ENCODE measurements at places on chromosomes 13 and 19.
A peak's percentile ranks its signal among the peaks of the same experiment; 100 is the strongest.

- peak; percentile 53 for DNase-seq
Measured at GRCh38 chr19:14406645-14407401, 12.3 kb downstream of the DDX39A start.

GRCh38 chr19:58578012-58578925 is 5.1 kb upstream of the MZF1 start:
- DNase-seq, result no peak

GRCh38 chr13:71798707-71799106 is 68.3 kb downstream of the DACH1 start:
- no peak for DNase-seq

GRCh38 chr13:84446972-84447639 is 564.8 kb upstream of the SLITRK1 start:
- no peak for DNase-seq

DNA sequence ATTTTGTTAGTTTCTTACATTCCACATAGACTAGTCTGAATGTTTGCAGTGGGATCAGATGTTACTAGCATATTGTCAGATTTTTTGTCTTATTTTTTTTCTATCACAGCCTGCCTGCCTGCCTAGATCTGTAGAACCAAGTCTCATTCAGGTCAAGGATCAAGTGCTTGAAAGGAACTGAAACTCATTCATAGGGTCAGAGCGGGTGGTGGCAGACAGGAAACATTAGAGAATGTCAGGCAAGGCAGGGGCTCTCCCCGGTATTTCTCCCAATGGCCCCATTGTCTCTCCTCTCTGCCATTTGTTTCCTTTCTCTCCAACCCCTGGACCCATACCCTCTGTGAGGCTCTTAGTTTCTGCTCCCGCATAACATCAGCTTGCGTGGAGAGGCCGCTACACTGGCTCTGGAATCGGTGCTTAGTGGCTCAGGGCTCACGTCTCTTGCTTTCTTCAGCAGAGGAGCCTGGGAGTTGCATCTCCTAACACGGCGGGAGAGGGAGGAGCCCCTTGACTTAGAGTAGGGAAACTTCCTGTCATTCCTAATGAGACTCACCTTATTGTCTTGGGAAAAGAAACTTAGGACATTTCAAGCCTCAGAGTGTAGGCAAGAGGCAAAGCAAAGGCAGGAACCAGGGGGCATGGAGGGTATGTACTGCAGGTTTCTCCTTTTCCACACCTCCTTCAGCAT is 35.6 kb upstream of the SPATA13 start:
- no peak for DNase-seq

DNA sequence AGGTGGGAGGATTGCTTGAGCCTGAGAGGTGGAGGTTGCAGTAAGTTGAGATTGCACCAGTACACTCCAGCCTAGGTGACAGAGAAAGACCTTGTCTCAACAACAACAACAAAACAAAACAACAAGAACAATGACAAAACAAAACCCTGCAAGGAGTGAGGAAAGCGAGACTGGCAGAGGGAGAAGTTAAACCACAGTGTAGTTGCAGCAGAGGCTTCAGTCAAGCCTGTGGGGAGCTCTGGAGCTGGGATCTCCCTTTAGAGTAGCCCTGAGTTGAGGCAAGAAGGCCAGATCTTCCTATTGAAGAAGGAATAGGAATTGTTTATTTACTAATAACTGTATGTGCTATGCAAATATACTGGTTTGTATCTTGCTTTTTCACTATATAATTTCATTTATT is 25.3 kb upstream of the RNASEH2B start:
- no peak for DNase-seq

GRCh38 chr19:58229255-58229639 is 533 bp downstream of the ZNF544 start:
- no peak for DNase-seq

DNA sequence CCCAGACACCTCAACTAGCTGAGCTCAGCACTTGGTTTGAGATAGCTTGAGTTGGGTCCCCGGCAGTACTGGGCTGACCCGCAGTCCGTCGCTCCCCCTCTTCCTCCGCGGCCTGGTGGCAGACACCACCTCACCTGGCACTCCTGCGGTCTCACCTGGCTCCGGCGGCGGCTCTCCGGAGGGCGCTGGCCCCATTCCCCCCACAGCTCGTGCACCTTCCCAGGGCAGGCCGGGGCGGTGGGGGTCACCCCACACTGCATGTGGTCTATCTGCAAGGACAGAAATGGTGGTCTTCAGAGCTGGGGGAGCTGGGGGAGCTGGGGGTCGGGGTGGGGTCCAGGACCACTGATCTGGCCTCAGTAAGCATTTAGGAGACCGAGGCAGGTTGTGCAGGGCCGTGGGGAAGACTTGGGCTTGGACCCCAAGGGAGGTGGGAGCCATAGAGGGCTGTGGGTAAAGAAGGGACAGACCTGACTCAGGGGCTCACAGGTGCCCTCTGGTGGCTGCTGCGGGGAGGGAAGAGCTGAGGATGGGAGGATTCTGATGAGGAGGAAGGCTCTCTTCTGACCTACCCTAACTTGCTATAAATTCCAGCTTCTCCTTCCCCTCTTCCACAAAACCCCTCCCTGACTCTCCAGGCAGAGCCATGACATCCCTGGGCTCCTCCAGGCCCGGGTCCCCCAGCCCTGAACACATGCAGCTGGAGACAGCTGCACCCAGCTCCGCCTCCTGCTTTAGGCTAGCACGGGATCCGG is 6.7 kb upstream of the PLIN4 start:
- DNase-seq, result peak; percentile 56

- no peak for DNase-seq
Measured at GRCh38 chr13:39051157-39051556, 12.9 kb downstream of the NHLRC3 start.

GRCh38 chr13:29936956-29937355 is 86.5 kb upstream of the UBL3 start:
- DNase-seq, result no peak

DNA sequence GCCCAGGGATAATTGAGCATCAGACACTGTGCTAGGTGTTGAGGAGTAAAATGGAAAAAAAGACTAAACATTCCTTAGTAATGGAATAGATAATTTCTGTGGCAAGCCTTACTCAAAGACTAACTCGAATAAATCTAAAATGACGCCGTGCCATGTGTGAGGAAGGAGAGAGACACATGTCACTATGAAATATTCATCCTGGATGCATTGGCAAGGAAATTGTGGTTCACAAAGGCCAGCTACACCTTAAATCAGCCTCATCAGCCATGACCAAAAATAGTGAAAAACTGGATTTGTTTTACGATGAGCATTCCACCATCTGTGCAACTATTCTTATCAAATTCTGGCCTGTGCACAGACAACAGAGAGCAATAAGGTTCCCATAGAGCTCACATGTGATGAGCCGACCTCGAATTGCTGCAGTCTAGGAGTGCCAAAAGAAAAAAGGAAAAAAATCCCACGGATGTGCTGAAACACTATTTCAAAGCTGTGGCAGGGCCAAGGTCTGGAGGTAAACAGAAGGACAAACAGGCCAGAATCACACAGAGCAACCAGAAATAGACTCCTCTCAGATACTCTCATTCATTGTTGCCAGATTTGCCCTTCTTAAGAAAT is 505.7 kb downstream of the EFNB2 start:
- DNase-seq, result no peak

GRCh38 chr19:55344444-55344843 is 4.8 kb downstream of the KMT5C start:
- DNase-seq, result no peak

GRCh38 chr13:85601526-85601925 is 197.7 kb downstream of the SLITRK6 start:
- DNase-seq, result no peak

DNA sequence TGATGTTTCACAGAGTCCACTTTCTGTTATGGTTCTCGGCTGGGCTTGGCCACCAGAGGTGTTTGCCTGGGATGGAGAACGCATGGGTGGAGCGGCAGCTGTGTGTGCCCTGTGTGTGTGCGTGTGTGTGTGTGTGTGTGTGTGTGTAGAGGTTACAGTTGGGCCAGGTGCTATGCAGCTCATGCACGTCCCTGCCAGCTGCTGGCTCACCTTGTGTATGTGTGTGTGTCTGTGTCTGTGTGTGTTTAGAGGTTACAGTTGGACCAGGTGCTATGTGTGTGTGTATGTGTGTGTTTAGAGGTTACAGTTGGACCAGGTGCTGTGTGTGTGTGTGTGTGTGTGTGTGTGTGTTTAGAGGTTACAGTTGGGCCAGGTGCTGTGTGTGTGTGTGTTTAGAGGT is 33.0 kb upstream of the PEG3 start:
- DNase-seq, result no peak

DNA sequence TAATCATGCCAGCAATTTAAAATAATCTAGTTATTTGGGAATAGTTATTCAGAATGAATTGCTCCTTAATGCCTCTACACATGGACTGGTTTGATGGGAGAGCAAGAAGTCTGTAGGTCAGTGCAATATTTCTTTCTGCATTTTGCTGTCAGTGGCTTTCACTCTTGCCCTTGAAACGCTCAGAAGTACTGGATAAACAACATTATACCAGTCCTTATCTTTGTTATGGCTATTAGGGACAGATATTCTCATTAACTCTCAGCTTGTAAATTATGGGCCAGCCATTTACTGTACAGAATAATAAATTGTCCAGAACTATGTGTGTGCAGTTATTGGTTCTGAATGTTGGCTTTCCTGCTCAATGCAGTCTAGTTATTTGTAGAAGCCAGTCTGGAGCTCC is 224.4 kb downstream of the OXGR1 start:
- no peak for DNase-seq

GRCh38 chr19:49881672-49882394 is 4.3 kb downstream of the TBC1D17 start:
- DNase-seq, result no peak

DNA sequence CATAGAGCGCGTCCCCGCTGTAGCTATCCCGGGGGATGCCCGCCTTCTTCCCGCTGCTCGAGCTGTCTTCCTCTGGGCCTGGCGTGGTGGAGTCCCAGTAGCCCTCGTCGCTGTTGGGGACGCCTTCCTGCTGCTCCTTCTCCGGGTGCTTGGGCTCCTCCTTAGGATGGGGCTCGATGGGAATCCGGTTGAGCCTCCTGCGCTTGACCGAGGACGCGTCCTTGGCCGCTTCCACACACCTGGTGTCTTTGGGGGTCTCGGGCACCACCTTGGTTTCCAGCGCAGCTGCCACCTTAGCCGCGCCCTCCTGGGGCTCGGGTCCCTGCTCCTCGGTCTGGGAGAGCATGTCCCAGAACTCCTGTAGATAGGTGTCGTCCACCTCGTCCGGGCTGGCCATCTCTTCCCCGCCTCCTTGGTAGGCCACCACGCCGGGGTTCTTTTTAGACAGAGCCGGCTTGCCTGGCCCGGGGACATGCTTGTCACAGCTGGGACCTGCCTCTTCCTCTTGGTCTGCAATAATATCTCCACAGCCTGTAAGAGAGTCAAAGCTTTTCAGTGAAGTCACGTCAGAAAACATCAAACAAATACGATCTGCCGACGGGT is 2.0 kb downstream of the AMER2 start:
- DNase-seq, result no peak

GRCh38 chr13:37657134-37657533 is 58.6 kb upstream of the POSTN start:
- no peak for DNase-seq

DNA sequence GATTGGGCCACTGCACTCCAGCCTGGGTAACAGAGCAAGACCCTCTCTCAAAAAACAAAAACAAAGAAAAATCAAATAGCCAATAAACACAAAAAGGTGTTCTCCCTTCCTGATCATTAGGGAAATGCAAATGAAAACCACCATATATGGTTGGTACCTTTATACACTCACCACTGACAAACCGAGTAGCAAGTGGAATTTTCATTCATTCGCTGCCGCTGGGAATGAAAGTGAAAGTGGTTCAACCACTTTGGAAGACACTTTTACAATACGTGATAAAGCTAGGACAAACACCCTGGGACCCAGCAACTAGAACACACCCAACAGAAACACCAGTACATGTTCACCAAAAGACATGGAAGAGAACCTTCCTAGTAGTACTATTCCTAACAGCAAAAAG is 21.0 kb downstream of the GRIK5 start:
- peak; percentile 19 for DNase-seq

DNA sequence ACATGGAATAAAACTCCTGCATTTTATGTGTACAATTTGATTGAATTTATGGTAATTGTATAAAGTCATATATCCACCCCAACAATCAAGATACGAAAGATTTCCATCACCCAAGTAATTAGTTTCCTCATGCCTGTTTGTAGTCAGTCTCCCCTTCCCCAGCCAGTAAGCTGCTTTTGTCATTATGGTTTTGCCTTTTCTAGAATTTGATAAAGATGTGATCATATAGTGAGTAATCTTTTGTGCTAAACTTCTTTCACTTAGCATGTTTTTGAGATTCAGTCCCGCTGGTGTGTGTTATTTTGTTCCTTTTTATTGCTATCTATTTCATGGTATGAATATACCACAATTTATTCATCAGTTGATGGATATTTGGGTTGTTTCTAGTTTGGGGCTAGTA is 16.0 kb downstream of the ITM2B start:
- DNase-seq, result no peak

DNA sequence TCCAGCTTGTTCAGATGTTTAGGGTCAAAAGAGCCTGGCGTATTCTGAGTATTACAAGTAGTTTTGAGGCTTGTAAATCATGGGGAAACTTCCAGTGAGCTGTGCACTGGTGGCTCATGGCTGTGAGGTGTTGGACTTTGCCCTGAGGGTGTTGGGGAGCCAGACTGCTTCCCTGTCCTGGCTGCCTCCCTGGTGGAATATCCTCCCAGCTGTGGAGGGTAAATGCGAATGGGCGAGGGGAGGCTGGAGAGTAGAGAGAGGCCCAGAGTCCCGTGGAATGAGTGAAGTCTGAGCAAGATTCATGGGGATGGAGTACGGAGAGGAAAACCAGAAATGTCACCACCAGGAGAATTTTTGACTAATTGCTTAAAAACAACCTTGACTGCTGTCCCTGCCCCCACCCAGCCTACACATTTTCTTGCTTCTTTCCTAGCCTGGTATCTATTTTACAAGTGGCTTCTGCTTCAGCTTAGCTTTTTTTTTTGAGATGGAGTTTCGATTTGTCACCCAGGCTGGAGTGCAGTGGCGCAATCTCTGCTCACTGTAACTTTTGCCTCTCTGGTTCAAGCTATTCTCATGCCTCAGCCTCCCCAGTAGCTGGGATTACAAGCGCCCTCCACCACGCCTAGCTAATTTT is 3.7 kb downstream of the SNRPA start:
- peak; percentile 46 for DNase-seq

DNA sequence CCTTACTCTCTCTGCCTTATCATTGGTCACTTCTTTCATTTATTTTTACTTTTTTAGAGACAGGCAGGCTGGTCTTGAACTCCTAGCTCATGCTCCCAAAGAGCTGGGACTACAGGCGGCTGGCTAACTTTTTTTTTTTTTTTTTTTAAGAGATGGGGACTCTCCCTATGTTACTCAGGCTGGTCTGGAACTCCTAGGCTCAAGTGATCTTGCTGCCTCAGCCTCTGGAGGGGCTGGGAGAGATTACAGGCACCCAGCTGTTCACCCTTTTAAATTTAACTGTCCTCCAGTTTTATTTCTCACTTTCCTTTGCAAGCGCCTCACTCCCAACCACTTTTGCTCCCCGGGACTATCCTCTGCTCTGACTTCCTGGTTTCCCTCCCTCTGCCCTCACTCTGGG is 5.6 kb upstream of the CLDN10 start:
- no peak for DNase-seq
